ENCODE measurements at places on chromosomes 2 and 18.

DNA sequence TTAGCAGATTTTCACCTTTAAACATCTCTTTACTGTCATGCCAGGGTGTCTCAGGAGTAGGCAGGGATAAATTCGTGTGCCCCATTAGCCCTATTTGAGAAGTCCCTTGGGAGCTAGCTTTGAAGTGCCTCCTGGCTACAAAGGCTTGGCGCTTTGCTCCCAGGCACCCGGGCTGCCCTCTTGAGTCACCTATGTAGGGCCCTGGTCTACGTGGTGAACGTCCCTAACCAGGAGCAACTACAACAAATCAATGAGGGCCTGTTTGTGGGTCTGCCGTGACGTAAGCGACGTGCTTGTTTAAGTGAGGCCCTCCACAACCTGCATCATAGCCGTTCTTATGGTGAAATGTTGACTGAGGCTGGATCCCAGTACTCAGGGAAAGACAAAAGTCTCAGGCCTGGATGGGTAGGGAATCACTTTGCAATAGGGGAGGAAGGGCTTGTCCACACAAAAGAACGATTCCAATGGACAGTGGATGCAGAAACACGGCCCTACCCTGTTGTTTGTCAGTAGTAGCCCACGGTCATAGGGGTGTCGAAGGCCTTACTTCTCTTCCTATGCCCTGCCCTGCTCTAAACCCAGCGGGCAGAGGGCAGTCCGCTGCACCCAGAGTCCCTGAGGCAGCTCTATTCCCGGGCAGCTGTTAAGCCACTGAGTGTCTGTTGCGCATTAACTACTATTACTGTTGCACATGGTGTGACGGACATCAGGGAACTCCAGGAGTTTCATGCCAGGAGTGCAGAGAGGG is 93.9 kb downstream of the INHBB start:
- DNase-seq = no peak

DNA sequence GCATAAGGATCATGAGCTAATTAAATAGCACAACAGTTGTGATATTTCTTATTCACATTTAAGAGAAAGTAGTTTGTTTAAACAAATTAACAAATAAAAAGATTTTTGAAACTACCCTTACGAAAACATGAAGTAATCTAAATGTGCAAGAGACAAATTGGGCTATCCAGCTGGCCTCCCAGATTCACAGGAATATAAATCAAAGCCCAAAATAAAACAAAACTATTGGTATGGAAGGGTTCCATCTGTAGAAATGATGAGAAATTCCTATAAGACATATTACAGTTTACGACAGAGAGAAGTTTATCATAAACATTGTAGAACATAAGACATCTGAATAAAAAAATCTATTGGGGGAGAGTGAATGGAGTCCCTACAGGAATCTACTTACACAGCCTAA is 1125.1 kb downstream of the TDRD15 start:
- DNase-seq = no peak

GRCh38 chr18:6078877-6079276 is 183.6 kb upstream of the TMEM200C start:
- no peak for DNase-seq

GRCh38 chr2:15038366-15039364 is 406.1 kb downstream of the LRATD1 start:
- DNase-seq = no peak

- DNase-seq = no peak
Measured at GRCh38 chr2:68766376-68766845, 31.8 kb downstream of the ARHGAP25 start.

Data from pulmonary artery endothelial cell (primary cell).